ENCODE measurements at places on chromosomes 4 and X.

DNA sequence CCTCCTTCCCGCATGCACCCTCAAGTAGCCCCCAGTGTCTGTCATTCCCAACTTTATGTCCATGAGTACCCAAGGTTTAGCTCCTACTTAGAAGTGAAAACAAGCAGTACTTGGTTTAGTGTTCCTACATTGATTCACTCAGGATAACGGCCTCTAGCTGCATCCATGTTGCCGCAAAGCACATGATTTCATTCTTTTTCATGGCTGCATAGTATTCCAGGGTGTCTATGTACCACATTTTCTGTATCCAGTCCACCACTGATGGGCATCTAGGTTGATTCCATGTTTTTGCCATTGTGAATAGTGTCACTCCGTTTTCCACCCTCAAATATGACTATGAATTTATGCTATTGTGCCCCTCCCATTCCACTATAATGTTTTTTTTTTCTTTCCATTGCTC lies 130.5 kb upstream of the MXRA5 start:
- DNase-seq, result no peak

GRCh38 chr4:99724067-99724466 lies 66.4 kb upstream of the C4orf54 start:
- no peak for DNase-seq

- DNase-seq, result no peak
These were observed 160.0 kb upstream of the PDE5A start for GRCh38 chr4:119788349-119789266.

- DNase-seq, result no peak
These were observed 23.4 kb downstream of the BCOR start for GRCh38 chrX:40074080-40074958.

- DNase-seq, result no peak
These were observed 273.5 kb upstream of the FAM241A start for GRCh38 chr4:111871802-111872201.

DNA sequence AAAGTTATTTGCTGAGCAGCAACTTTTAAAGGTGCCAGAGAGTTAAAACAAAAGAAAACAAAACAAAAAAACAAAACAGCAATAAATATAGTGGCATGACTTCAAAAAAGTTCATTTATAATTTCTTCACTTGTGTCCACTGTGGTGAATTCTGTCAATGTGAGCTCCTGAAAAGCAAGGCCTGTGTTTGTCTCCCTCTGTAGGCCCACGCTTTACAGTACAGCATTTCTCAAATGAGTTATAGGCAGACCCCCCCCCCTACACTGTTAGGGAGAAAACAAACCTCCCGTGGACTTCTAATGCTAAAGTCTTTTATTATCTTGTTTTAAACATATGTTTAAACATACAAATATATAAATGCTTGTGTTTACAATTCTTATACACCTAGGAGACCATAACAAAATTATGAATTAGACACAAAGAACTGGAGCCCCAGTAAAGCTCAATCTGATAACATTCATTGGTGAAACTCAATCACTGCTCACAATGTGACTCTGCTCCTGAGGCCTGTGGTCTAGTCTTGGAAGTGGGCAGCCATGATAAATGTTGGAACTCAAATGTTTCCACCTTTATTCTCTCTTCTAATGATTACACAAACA lies 47.0 kb upstream of the SCOC start:
- DNase-seq, result no peak

DNA sequence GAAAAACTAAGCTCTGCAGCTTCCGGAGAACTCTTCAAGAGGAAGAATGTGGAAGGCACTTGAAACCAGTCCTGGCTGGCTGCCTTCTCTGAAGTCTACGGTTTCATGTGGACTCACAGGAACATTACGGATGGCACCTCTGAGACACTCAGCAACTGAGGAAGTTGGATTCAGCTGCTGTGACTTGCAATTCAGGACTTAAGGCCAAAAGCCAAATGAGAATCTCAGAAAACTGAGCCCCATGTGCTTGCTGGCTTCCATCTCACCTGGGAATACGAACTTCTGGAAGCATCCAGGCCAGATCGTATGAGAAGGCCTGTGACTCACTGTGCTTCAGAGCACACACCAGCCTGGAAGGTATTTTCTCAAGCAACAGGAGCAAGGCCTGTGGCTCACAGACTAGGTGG lies 107.8 kb upstream of the GPC4 start:
- no peak for DNase-seq

DNA sequence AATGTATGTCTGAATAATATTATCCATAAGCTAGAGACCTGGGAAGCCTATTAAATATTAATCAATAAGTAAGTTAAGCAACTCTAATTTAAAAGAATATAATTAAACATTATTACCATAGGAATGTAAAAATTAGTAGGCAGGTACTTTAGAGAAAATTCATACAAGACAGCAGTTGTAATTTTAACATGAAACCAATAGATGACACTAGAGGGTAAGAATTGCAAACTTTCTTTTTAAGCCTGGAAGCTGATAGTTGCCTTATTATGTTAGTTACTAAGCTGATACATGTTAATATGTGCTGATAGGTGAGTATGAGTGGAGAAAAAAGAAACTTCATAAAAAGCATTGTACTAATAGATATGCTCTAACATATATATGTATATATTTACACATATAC lies 1157.4 kb downstream of the FAM133A start:
- DNase-seq, result no peak

- no peak for DNase-seq
These were observed 24.3 kb upstream of the TET2 start for GRCh38 chr4:105122350-105122749.

- DNase-seq, result no peak
These were observed 18.0 kb downstream of the ADH7 start for GRCh38 chr4:99417125-99417524.

DNA sequence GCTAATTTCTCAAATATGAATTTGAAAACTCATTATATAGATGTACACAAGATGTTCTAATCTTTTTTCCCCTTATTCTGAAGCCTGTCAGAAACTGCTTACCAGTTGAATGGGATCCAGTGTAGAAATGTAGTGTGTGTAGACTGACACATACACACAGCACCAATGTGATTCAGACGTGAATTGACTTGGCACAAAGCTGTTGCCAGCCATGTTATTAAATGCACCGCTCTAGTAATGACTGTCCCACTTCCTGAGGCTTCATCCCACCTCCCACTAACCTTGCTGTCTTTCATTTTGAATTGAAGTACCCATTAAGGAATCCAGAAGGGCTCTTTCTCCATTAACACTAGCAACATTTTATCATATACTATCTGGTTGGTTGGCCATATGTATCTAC lies 146.6 kb downstream of the PPA2 start:
- DNase-seq, result no peak

DNA sequence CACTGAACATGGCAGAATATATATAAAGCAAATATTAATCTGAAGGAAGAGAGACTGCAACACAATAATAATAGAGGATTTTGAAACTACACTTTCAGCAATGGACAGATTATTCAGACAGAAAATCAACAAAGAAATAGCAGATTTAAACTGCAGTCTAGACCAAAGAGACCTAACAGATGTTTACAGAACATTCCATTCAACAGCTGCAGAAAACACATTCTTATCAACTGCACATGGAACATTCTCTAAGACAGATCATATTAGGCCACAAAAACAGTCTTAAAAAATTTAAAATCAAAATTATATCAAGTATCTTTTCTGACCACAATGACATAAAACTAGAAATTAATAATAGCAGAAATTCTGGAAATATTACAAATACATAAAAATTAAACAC lies 27.1 kb downstream of the CENPE start:
- no peak for DNase-seq

- no peak for DNase-seq
These were observed 86.6 kb downstream of the STK32B start for GRCh38 chr4:5137927-5138326.

DNA sequence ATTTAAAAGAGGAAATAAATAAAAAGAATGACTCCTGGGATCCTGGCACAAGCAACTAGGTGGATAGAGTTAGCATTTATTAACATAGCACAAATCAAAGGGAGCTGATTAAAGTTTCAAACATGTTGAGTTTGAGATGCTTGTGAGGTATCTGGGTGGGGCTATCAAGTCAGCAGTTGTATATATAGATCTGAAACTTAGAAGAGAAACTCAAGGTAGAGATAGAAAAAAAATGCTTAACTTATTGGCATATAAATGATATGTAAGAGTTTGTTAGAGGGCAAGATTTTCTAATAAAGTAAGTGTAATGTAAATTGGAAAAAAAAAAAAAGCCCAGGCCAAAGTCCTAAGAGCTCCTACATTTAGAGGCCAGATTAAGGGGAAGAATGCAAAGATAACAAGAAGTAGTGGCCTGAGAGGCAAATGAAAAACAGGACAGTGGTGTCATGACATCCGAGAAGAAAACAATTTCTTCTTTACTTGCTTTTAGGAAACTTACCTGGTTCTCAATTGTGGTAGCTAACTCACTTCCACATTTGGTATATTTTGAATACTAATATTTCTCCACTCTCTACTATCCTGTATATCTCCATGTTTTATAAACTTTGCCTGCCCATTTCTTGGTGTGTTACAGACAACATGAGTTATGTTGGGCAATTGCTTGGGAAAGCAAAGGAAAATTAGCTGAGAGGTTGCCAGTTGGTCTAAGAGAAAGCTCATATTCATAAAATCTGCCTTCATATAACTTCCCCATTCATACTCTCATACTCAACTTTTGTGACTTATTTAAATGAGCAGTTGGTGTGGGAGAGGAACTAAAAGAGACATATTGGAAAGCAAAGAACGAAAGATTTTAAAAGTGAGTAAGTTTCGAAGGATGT lies 169.2 kb downstream of the PARM1 start:
- DNase-seq, result no peak

- DNase-seq, result no peak
These were observed 78.8 kb upstream of the PLAC1 start for GRCh38 chrX:134737061-134737460.

DNA sequence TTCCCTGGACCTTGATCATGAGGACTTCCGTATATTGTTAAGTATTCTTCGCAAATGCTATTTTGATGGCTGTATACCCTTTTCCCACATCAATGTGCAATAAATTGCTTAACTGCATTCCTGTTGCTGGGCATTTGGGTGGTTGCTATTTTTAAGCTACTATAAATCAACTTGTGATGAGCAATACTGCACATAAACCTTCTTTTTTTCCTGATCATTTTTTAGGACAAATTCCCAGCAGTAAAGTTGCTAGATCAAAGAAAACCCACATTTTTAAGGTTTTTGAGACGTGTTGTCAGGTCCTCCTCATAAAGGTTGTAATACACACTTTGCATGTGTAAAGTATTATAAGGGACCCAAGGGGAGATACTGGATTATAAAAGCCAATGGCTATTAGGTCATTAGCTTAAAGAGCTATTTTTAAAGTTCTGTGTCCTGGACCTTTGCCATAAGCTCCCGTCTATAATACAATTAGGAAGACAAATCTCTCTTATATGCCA lies 35.6 kb downstream of the LIMCH1 start:
- DNase-seq, result no peak
